ENCODE measurements at places on chromosomes 7 and 10.

DNA sequence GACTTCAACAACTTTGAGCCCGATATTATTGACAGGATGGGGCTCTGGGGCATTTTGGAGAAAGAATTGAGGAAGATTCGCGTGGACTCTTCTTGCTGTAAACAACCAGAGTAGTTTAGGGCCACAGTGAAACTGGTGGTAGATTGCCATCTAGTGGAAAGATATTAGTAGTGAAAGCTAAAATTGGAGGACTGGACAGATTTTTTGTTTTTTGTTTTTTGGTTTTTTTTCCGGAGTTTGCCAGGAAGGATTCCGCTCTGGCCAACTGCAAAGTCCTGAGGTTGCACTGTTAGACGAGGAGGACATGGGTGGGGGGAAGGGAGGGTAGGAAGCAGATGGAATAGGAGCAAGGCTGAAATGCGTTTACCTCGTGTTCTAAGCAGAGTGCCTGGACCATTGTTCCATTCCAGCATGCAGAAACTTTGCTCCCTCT, 11.7 kb downstream of the NOBOX start:
- peak; percentile 84 for DNase-seq

DNA sequence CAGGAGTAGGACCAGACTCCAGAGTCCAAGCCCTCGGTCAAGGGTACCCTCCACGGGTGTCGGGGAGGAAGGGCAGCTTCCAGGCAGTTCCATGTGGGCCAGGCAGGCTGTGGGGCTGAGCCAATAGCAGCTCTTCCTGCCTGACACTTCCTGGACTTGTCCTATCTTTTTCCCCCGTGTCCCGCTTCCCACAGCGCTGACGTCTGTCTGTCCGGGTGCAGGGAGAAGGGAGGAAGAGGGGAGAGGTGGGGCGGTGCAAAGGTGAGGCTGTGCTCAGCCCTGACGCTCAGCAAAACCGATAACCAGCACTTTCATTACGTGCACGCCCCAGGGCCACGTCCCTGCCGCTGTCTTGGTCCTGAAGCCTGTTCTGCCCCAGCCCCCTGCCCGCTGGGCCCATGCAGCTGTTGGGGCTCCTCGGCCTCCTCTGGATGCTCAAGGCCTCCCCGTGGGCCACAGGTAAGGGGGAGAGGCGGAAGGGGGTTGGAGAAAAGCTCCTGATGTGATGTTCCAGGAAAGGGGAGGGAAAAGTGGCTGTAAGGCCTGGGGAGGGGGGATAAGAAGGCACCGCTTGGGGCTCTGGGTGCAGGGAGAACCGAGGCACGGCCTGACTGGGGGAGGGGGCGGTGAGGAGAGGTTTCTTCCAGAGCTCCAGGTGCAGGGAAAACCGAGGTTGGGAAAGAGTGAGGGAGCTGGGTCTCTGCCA, at the start of gene MUC3A:
Gene MUC3A (plus strand): TSS at position 308 of the 706 bp plus-strand sequence. CDS start 91 bp downstream, at position 399.
- DNase-seq = no peak

- no peak for DNase-seq
Observed at GRCh38 chr7:135744938-135745702, 3.5 kb downstream of the FAM180A start.

DNA sequence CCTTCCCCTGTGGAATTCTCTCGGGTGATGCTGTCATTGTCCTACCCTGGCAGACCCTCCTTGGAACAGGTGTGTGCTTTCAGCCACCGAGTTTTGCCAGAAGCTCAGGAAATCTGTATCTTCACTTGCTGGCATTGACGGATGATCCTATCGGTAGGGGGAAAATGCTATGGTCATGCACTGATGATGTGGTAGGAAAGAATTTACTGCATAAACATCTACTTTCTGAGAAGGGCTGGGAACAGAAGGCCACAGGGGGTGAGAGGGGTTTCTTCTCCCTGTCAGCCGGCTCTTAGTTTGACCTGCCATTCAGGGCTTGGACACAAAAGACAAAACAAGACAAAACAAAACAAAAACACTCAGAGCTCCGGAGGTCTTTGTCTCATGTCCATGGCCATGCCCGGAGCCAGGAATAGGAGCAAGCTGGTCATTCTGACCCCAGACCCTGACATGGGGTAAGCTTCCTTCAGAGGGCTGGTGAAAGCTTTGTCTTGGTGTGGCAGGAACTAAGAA, 43.6 kb upstream of the CARD11 start:
- DNase-seq = no peak

DNA sequence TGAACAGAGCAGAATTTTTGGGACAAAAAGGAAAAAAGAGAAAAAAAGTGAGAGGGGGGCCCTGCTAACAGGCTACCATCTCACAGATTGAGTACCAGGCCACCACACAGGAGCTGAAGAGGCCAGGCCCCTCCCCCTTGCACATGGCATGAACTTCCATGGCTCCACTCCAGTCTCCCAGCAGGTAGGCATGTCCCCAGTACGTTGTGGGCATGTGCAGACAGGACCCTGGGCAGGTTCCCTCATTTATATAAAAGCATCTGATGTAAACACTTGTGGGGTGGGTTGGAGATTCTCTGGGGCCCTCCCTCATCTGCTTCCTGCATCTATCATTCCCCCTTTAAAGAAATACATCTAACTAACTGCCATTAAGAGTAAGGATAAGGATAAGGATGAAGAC, 45.0 kb upstream of the AKR1C1 start:
- no peak for DNase-seq

DNA sequence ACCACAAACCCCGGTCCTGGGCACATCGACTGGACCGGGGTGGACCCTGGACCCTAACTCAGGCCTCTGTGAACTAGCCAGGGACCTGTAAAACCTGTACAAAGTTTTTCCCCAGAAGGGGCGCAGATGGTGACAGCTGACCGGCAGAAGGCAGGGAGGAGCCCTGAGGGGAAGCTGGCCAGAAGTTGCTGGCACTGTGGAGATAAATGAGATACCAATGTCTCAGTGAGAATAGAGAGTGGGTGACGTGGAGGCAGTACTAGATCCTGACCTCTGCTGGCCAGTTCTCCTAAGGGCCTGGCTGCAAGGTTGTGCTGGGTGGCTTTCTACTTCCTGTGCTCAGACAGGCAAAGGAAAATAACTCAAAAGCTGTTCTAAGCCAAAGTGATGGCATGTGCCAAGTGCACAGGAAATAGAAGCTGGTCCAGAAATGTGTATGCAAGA, 10.6 kb upstream of the TSPAN14 start:
- DNase-seq = no peak

- DNase-seq = no peak
Observed at GRCh38 chr10:124983321-124983720, 41.4 kb downstream of the ZRANB1 start.

DNA sequence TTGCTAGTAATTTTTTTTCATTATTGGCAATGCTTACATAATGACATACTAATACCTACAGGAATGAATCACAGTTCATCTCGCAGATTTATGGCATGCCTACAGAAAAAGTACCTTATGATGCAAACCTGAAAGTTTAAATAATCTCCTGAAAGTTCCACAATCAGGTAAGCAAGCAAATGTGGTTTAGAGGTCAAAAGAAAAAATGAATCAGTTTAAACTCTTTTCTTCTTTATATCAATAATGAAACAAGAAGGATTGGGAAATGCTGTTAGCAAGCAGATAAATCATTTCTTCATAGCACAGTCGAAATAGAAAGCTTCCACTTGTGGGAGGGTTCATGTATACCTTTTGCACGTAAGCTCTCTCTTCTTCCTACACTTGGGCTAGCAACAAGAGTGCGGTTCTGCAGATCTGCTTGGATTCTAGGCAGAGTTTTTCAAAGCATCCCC, 53.7 kb upstream of the MTPN start:
- no peak for DNase-seq

DNA sequence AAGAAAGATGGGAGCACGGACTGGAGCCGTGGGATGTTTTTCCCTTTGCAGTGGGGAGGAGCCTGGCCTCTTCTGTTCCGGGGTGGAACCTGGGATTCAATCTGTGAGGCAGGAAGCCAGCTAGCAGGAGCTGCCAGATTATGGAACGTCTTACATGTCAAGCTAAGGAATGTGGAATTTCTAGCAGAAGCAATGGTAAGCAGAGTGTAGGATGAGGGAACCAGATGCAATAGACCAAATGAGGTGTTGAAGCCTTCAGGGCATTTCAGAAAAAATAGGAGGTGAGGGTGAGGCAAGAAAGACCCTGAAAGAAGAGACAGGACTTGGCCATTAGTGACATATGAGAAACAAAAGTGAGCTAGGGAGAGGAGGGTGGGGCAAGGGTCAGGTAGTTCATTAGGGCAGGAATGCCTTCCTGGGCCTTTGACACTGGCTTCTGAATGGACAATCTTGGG, 105.5 kb downstream of the CHN2 start:
- DNase-seq = peak; percentile 17

DNA sequence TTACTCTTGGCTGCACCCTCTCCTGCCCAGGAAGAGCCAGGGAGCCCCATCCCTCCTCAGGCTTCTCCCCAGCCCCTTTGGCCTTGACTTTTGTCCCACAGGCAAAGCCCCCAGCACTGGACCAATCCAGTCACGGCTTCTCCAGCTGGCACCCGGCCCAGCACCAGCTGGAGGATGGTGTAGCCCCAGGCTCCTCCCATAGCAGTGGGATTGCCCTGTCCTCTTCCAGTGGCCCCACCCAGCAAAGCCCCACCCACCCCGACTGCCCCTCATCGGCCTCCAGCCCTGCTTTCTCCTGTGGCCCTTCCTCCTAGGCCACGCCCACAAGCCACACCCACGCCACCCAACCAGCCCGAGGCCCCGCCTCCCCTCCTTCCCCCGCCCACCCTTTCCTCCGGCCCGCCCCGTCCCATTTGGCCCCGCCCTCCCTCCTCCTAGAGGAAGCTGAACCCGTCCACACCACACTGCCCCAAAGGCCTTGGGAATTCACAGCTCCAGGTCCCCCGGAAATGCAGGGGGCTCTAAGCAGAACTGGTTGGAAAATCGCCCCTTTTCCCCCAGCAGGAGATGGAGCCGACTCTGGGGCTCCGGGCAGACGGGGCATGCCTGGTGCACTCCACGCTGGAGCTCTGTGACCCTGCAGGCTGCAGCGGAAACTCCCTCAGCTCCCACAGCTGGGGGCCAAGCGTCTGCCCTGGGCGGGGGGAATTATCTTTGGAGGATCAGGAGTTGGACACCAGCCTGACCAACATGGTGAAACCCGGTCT, 25.2 kb downstream of the GET4 start:
- peak; percentile 63 for DNase-seq

DNA sequence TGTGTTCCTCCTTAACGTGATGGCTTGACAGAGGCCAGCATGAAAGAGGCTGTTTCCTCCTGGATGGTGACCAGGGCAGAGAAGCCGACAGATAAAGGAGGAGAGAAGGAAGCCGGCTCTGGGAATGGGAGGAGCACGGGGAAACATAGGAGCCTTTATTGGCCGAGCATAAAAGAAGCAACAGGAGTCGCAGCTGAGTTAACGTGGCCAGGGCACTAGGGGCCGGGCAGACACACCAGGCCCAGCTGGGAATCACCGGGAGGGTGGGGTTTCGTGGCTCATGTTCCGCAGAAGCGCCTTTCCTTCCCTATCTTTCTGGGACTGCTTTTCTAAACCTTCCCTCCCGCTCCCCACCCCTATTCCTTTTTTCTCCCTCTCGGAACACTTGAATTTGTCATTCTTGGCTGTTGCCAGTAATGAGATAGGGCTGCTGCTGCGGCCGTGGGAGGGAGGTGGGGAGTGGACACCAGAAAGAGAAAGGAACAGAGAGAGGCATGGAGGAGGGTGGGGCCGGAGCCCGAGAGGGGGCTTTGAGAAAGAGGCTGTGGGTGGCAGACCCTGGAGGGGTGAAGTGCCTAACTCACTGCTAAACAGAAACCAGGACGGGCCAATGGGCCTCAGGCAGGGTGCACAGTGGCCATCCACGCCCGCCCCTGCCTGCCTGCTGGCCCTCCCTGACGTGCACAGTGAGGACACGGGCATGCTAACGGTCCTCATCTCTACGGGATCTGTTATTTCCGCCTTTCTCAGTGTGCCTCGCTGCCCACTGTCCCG, 65.2 kb downstream of the COL13A1 start:
- DNase-seq = peak; percentile 77

GRCh38 chr10:94963901-94964300, 25.4 kb downstream of the CYP2C9 start:
- DNase-seq = peak; percentile 1

- DNase-seq = no peak
Observed at GRCh38 chr10:127190427-127190826, 6.0 kb downstream of the INSYN2A start.

Measured in muscle of back (tissue), 13 donors.